Transverse colon (tissue), 4 donors: ENCODE measurements at places on chromosomes 7 and 10. TPM values are rescaled to one million over a fixed set of nuclear protein-coding genes. Genes with fewer than 3 reads are reported as not detected.

- peak; percentile 89 for DNase-seq
Measured at GRCh38 chr7:47991741-47992311, 12.4 kb upstream of the HUS1 start.

DNA sequence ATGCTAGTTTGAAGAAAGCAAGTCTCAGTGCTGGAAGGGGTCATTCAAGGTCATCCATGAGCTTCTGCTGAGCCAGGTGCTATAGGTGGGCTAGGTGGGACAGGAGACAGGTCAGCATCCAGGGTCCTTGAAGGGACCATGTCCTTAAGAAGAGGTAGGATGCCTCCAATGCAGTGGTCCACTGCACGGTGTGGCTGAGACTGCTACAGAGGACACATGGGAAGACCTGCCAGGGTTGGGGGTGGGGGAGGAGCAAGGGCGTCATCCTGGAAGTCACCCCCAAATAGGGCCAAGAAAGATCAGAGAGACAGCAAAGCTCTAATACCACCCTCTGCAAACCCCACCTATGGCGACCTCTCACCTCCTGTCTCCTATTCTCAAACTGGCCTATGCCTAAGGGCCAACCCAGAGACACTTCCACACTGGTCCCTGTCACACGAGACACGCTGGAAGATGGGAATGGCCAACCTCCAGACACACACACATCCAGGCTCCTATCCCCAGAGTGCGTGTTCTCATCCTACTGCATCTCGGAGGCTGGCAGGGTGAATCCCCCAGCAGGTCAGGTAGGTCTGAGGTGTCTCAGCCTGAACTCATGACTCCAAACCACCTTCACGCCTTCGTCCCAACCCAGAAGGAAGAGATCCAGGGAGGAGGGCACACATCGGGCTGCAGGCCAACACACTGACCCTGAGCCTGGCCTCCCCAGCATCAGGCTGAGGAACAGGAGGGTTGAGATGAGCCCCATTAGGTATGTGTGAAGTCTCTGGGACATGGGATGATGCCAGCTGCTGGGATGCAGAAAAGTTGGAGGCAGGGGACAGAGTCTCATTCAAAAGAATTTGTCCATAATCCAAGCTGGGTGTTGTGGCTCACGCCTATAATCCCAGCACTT, 5.6 kb upstream of the PPP1R35 start:
- DNase-seq = no peak

- peak; percentile 75 for DNase-seq
Measured at GRCh38 chr10:2985729-2986232, 81.6 kb upstream of the PFKP start.

- no peak for DNase-seq
Measured at GRCh38 chr7:41691286-41692190, 11.4 kb downstream of the INHBA start.

- no peak for DNase-seq
Measured at GRCh38 chr10:70031215-70031614, 21.4 kb upstream of the MACROH2A2 start.

GRCh38 chr7:48182718-48183369, 11.6 kb downstream of the ABCA13 start:
- no peak for DNase-seq

- no peak for DNase-seq
Measured at GRCh38 chr10:23157691-23158369, 34.3 kb upstream of the PTF1A start.

Gene CALHM1
- not detected for total RNA-seq
